ENCODE measurements at places on chromosomes 6 and 20.

DNA sequence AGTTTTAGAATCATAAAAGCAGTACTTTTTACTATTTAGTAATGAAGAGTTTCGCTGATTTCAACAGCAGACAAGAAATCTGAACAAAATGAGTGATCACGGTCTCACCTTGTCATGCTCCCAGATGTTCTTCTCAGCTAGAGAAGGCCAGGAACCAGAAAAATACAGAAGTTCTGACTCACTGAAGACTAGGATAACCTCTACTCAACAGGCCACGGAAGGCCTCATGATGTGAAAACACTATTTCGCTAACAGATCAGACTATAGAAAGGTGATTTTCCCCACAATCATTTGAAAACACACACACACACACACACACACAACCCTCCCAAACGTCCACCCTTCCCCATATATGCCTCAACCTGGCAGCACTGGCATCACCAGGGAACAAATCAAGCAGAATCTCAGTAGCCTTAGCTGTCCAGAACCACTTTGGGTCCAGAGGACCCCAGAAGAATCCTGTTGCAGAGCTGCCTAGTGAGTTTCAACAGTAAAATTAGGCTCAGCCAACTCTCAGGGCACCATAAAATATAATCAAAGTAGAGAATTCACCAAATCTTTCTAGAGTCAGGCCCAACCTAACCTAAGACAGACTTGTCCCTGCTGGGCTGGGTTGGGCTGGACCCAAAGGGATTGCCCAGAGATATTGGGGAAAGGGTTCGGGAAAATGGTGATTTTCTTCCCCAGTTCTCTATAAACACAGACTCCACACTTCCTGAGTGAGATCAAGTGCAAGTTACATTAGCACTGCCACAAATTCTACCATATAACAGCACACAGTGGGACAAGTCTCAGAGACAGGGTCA, 7.9 kb downstream of the EXOC2 start:
- no peak for DNase-seq

- DNase-seq = no peak
Measured at GRCh38 chr6:147530132-147531060, 21.9 kb downstream of the SAMD5 start.

DNA sequence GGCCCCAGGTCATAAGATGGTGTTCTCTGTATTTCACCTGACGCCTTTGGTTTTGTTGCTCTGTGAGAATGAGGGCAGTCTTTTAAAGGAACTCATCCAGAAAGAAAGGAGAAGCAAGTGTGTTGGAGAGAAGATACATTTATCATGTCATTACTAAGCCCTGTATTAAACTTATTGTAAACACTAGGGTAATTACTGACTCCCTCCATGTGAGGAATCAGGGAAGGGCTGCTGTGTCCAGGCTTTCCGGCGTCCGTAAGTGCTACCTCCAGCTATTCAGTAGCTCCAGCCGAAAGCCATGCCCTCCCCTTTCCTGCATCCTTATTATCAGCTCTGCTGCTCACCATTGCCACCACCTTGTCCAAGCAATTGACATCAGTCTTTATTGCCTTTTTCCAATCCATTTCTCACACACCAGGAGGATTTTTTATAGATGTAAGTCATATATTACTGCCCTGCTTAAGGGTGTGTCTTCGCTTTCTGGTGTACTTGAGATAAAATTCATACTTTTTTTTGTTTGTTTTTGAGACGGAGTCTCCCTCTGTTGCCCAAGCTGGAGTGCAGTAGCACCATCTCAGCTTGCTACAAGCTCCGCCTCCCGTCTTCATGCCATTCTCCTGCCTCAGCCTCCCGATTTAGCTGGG, 94.7 kb downstream of the RPP40 start:
- no peak for DNase-seq

- DNase-seq = no peak
Measured at GRCh38 chr6:165206798-165207197, 102.6 kb downstream of the C6orf118 start.

- DNase-seq = no peak
Measured at GRCh38 chr6:26468829-26469228, 11.1 kb downstream of the BTN2A1 start.

Data from heart left ventricle (tissue), 16 donors.